ENCODE measurements at places on chromosomes 11 and 22.

GRCh38 chr11:71995726-71996291 is 2.9 kb upstream of the IL18BP start:
- no peak for DNase-seq

DNA sequence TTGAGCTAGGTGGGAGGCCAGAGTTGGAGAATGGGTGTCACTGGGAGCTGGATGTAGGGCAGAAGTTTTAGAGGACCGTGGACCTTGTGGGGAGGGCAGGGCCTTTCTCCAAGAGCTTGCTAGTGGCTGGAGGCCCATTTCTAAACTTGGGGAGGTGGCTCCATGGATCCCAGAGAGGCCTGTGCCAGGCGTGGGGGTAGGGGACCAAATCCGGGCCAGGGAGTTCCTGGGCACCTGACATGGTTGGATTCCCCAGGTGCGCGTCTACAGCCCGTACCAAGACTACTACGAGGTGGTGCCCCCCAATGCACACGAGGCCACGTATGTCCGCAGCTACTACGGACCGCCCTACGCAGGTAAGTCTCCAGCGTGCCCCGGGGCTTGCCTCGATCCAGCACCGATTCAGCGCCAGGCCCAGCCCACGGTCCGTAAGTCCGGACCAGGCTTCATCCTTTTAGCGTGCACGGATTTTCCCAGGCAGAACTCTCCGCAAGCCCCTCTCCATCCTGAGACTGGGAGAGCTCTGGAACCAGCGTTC is 14.2 kb downstream of the PLEKHB1 start:
- no peak for DNase-seq

DNA sequence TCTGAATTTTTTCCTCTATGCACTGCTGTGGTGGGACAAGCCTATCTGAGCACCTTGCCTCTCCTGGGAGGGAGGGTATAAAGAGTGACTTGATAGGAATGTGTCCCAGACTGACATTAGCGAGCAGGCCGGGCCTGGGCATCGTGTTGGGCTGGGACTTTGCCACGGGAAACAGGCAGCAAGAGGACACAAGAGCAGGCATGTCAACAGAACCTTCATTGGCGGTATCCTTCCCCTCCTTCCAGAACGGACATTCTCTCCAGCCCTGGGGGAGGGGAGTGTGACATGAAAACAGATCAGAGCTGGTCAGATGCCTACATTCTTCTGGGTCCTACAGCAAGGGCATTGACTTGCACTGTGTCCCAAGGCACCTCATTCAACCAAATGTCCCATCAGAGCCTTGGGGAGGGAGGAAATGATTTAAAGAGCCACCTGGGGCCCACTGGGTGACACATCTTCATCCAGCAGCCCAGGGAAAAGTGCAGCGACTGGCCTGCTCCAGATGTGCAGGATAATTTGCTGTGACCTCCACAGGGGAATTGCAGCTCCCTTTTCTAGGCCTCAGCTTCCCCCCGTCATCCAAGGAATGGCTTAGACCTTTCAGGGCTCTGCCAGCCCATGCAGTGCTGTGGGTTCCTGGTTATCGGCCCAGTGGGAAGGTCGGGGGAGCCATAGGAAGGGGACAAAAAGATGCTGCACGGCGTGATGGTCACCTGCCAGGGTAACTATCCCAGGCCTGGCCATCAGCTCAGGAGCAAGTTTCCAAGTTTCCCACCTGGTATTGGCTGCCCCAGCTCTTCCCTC is 21.8 kb upstream of the UVRAG start:
- DNase-seq, result no peak

GRCh38 chr11:81673001-81673400 is 1060.7 kb downstream of the FAM181B start:
- DNase-seq, result no peak

- peak; percentile 73 for DNase-seq
These were observed 175.5 kb downstream of the ADAMTS15 start for GRCh38 chr11:130623670-130624668.

DNA sequence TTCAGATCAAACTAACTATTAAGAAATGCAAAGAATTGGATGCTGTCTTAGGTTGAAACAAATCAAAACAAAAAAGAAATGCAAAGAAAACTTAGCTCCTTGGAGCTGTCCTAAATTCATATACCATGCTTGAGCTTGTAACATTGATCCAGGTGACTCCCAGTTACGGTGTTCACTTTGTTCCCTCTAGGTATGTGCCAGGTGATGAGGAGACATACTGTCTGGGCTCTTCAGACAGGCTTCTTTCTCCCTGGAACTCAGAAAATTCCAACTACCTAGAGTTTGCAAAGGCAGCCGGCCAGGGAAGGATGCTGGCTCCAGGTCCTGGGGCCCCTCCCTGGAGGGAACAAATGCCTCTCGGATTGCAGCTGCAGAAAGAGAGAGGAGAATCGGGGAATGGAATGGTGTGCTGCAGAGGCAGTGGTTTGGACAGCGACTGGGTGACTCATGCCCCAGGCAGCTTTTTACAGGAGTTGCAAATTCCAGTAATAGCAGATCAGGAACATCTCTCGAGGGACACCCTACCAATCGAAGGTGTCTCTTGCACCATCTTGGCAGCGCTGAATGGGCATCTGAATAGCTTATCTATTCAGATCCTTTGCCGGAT is 12.3 kb upstream of the ASPHD2 start:
- no peak for DNase-seq

- DNase-seq, result no peak
These were observed 21.3 kb upstream of the PATZ1 start for GRCh38 chr22:31367426-31367825.
